ENCODE measurements at places on chromosomes 2 and 18.

- no peaks in the 10 kb centered on the region for H3K27me3 ChIP-seq
- no peak overlapping the region for H3K4me3 ChIP-seq
- peaks cover 5% of the 10 kb centered on the region for H3K4me1 ChIP-seq
- no peaks in the 10 kb centered on the region for H3K36me3 ChIP-seq
Measured at GRCh38 chr2:219638217-219638947, 11.0 kb downstream of the SLC4A3 start.

DNA sequence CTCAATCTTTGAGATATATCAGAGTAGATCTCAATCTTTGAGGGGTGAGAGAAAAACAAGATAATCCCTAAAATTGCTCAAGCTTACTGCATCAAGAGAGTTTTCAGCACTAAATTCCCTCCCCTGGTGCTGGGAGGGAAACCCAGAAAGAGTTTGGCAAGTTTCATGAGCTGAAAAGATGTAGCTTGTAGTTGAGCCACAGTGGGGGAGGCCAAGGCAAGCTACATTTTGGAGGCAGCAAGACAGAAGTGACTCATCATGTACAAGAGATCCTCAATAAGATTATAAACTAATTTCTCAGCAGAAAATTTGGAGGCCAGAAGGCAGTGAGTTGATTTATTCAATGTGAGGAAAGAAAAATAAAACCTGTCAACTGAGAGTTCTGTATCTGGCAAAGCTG lies 308.2 kb downstream of the PIEZO2 start:
- no peaks in the 10 kb centered on the region for H3K4me1 ChIP-seq
- H3K36me3 ChIP-seq = no peaks in the 10 kb centered on the region
- H3K27me3 ChIP-seq = no peaks in the 10 kb centered on the region
- H3K4me3 ChIP-seq = no peak overlapping the region
- no peak for DNase-seq

DNA sequence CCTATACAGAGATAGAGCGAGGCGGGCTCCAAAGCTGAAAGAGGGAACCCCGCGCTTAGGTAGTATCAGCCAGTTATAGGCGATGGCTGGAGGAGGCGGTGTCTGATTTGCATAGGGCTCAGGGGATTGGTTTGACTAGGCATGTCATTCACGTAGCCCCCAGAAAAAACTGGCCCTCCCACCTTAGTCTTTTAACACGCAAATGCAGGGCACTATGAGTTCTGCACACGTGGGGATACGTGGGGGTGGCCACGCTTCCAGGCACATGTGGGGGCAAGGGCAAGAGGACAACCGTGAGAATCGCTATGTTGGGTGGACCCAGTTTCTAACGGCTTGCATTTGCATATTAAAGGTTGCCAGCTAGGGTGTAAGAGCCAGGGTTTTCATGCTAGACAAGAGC lies 56.7 kb upstream of the MSTN start:
- no peaks in the 10 kb centered on the region for H3K27me3 ChIP-seq
- DNase-seq = peak; percentile 30
- H3K27ac ChIP-seq = no peak overlapping the region
- H3K4me3 ChIP-seq = peak overlapping the region; percentile 20
- no peaks in the 10 kb centered on the region for H3K4me1 ChIP-seq
- no peaks in the 10 kb centered on the region for H3K36me3 ChIP-seq

DNA sequence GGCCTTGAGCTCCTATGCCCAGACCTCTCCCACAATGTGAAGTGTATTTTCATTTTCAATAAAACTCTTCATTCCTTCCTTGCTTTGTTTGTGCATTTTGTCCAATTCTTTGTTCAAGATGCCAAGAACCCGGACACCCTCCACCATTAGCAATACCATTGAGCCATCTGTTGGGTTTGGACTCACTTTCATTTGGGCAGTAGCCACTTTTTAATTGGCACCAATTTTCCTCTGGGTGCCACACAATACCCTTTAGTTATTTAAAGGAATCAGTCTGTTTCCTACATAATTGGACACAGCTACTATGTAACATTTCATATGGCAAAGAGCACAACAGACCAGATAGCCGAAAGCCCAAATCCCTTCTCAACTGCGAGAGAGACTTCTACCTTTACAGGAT lies 22.5 kb upstream of the SLC35G4 start:
- H3K4me1 ChIP-seq = no peaks in the 10 kb centered on the region
- H3K27me3 ChIP-seq = no peaks in the 10 kb centered on the region
- H3K4me3 ChIP-seq = no peak overlapping the region

GRCh38 chr2:168690381-168690885 lies 112.0 kb upstream of the NOSTRIN start:
- H3K36me3 ChIP-seq = peaks cover 3% of the 10 kb centered on the region
- DNase-seq = no peak
- no peaks in the 10 kb centered on the region for H3K27me3 ChIP-seq
- H3K4me3 ChIP-seq = no peak overlapping the region

DNA sequence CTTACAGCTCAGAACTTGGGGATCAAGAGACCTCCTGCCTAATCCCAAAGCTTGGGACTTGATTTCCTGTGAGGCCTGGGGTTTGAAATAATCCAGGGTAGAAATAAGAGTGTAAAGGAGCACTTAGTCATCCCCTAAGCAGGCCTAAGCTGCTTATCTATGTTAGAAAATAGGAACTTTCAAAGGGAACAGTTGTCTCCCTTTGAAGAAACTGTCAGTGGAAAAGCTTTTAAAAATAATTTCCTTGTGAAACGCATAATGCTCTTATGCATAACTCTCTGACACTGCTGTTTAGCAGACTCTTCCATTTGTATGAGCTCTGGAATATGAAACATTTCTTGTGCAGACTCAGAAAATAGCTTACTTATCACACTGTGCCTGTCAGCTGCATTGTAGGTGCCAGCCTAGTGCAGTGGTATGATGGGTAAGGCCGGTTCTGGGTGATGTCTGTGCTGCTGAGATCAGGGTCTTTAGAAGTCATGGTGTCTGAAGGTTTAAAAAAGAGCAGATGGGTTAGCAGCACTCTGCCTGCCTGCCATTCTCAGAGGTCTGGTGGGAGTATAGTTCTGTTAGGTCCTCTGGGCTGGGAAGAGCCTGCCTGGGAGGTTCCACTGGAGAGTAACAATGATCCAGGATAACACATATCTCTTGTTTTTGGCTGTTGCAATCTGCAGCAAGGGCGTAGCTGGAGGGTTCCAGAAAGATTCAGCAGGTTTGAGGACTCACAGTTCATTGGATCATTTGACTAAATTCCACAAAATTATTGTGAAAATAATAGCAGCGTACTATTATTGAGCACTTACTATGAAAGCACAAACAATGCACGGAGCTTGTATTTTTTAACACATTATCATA lies 283.2 kb upstream of the MEX3C start:
- no peaks in the 10 kb centered on the region for H3K36me3 ChIP-seq
- H3K27me3 ChIP-seq = no peaks in the 10 kb centered on the region
- H3K27ac ChIP-seq = no peak overlapping the region
- DNase-seq = no peak

DNA sequence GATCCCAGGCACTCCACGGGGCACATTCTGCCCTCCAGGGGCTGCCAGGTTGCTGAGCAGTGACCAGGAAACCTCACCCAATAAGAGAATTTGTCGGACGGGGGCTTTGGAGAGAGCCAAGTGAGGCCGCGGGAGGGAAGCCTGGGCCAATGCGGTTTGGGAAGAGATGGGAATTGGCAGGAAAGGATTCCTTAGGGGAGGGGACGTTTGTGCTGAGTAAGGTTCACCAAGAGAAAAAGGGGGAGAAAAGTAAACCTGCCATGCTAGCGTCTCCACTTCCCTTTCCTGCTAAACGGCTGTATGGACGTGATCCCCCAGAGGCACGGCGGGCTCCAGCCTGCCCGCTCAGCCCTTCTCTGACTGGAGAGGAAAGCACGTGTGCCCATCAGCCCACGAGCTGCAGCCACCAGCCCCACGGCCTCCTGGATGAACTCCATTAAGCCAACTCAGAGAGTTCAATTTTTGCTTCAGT lies 194.4 kb upstream of the ID2 start:
- H3K4me3 ChIP-seq = no peak overlapping the region
- H3K27me3 ChIP-seq = no peaks in the 10 kb centered on the region
- no peak for DNase-seq

DNA sequence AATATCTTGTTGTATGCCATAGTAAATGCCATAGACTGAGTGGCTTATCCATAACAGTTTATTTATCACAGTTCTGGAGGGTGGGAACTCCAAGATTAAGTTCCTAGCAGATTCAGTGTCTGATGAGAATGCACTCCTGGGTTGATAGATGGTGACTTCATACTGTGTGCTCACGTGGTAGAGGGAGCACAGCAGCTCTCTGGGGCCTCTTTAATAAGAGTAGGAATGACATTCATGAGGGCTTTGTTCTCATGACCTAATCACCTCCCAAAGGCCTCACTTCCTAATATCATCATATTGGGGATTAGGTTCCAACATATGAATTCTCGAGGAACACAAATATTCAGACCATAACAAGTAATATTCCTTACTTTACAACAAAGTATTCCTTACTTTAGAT lies 98.1 kb upstream of the SH3BP4 start:
- H3K27me3 ChIP-seq = no peaks in the 10 kb centered on the region
- H3K36me3 ChIP-seq = no peaks in the 10 kb centered on the region

DNA sequence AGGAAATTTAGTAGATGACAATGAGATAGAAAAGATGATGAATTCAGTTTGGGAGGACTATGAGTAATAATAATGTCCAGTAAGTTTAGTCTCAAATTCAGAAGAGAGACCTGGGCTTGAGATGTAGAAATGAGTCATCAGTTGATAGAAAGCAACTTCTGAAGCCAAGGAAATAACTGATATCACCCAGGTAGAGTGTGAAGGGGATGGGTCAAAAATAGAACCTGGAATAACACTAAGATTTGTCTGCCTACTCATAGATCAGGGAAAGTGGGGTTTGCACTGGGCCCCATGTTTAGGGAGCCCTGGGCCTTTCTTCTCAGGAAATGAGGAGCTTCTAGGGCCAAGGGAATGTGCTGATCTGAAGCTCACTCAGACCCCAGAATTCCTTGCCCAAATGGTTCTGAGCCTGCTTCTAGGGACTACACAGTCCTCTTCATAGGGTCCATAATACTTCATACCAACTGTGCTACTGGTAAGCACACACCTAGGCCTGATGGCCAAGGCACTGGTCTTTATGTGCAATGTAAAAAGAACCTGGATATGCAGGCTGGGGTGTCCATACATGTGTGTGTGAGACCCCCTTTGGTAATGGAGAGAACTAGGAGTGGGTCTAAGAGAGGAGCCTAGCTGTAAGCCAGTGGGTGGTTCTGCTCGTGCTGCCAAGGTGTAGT lies 141.2 kb downstream of the IKZF2 start:
- no peaks in the 10 kb centered on the region for H3K4me1 ChIP-seq
- peaks cover 27% of the 10 kb centered on the region for H3K36me3 ChIP-seq
- H3K4me3 ChIP-seq = no peak overlapping the region
- no peak for DNase-seq

DNA sequence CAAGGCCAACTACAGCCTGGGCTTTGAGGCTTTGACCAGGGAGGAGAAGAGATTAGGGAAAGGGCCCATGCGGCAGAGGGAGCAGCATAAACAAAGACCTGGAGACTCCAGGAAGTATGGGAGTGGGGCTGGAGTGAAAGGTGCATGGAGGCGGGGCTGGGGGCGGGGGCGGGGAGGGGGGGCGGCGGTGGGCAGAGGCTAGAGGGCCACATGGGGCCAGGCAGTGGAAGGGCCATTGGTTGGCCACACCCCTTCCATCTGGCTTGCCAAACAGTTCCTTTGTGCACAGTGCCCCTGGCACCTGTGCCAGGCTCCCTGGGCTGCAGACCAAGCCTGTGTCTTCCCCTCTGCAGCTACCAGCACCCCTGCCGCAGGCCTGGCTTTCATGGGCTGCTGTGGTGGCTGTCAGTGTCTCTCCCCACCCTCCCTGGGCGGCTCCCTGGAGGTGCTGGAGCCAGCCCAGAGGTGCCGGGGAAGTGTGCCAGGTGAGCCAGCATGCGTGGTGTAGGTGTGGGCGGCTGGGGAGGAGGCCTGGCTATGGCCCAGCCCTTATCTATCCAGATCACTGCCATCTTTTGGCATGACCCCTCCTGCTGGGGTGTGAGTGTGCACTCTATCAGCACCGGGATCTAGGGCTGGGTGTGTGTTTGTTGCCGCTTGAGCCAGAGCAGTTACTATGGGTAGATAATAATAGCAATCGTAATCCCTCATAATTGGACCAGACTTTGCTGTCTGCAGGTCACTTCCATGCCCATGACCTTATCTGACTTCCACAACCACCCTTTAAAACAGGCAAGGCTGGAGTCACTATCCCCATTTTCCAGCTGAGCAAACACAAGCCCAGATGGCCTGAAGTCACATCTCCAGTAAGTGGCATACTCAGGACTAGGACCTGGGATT lies 30.5 kb downstream of the DNMT3A start:
- no peak for DNase-seq
- no peak overlapping the region for H3K27ac ChIP-seq
- H3K27me3 ChIP-seq = no peaks in the 10 kb centered on the region
- H3K4me1 ChIP-seq = peaks cover 55% of the 10 kb centered on the region
- H3K4me3 ChIP-seq = no peak overlapping the region

DNA sequence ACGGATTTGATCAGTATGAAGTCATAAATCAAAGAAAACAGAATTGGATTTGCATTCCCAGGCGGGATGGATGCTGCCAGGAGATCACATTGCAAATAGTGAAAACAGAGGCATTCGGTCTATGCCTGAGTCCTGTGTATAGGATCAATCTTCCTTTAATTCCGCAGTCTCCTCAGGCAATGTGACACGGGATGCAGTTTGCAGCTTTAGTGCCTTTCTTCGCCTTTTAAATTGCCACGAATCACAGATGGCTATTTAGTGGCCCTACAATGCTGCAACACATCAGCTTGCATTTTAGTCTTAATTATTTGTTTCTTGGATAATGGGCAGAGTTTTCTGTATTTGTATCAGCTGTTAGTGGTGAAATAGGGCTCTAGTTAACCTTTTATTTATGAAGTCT lies 6.8 kb downstream of the ADCYAP1 start:
- H3K27me3 ChIP-seq = peaks cover 8% of the 10 kb centered on the region
- H3K36me3 ChIP-seq = no peaks in the 10 kb centered on the region
- no peak overlapping the region for H3K27ac ChIP-seq
- H3K4me1 ChIP-seq = no peaks in the 10 kb centered on the region
- no peak for DNase-seq

- H3K4me3 ChIP-seq = no peak overlapping the region
- no peaks in the 10 kb centered on the region for H3K36me3 ChIP-seq
- no peaks in the 10 kb centered on the region for H3K27me3 ChIP-seq
- H3K27ac ChIP-seq = no peak overlapping the region
Measured at GRCh38 chr2:85089585-85089984, 43.6 kb upstream of the TCF7L1 start.

DNA sequence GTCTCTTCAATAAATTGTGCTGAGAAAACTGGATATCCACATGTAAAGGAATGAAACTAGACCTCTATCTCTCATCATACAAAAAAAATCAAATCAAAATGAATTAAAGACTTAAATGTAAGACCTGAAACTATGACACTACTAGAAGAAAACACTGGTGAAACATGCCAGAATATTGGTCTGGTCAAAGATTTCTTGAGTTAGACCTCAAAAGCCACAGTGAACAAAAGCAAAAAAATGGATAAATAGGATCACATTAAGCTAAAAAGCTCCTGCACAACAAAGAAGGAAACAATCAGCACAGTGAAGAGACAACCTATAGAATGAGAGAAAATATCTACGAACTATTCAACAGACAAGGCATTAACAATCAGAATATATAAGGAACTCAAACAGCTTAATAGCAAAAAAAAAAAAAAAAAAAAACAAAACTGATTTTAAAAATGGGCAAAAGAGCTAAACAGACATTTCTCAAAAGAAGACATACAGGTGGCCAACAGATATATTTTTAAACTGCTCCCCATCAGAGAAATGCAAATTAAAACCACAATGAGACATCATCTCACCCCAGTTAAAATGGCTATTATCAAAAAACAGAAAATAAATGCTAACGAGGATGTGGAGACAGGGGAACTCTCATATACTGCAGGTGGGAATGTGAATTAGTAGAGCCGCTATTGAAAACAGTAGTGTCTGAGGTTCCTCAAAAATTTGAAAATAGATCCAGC lies 66.3 kb downstream of the NCKAP1 start:
- H3K27ac ChIP-seq = no peak overlapping the region
- peaks cover 9% of the 10 kb centered on the region for H3K36me3 ChIP-seq
- H3K27me3 ChIP-seq = no peaks in the 10 kb centered on the region
- H3K4me3 ChIP-seq = no peak overlapping the region

All from tibial artery (tissue), 4 donors.